ENCODE measurements at places on chromosomes 12 and 14.

GRCh38 chr12:8637666-8638065 is 25.0 kb downstream of the MFAP5 start:
- no peak for DNase-seq

- DNase-seq: peak; percentile 85
These were observed at the start of gene ZNF268 for GRCh38 chr12:133181238-133181959. ZNF268 (plus strand) TSS chr12:133181495; CDS start chr12:133181998, 503 bp downstream.

GRCh38 chr14:101320396-101320795 is 240.9 kb upstream of the DIO3 start:
- no peak for DNase-seq

GRCh38 chr12:48105321-48105866 is 485 bp downstream of the SENP1 start:
- DNase-seq: peak; percentile 21

DNA sequence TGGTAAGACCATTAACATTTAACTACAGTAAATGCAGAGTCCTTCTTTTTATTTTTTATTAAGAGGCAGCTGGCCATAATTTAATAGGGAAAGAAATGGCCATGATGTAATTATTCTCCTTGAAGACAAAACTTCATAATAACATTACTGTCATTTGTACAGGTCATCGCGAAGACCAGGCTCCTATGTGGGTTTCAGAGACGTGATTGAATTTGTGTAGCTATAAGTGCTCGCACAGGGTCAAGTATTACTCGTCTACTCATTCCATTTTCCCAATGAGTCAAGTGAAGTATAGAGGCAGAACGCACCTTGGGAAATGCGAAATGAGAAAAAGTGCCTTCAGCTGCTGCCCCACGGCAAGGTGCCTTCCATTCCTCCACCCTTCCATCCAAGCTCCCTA is 40.4 kb downstream of the EGLN3 start:
- no peak for DNase-seq

DNA sequence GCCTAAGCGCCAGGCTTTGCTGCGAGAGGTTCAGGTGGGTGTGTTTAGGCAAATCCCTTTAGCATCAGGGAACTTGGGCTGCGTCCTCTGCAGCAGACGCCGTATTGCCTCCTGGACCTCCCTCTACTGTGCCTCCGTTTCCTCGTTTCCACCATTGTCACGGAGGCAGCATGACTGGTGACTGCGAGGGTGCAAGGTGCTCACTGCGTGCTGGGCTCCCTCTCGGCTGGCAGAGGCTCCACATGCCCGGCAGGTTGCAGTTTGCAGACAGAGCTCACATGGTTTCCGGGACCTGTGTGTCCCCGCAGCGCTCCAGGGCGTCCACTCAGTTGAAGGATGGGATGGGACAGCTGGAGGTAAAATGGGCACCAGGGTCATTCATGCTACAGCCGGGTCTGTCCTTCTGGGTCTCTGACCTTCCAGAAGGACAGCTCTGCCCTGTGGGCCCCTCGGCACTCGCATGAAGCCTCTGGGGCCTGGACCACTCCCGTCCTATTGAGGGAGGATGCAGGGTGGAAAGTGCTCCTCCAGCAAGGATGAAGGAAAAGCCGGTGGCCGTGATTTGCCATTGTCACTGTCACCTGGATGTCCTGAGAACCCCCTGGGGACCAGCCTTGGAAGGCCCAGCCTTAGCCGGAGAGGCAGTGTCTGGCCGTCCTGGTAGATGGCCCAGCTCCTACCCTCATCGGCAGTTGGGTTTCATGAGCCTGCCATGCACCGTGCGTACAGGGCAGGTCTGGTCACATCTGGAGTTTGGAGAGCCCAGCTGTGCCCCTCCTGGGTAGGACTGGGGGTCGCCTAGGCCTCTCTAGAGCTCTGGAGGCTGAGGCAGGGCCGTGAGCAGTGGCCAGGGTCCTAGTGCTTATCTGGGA is 146.5 kb downstream of the KIF26A start:
- DNase-seq: no peak

DNA sequence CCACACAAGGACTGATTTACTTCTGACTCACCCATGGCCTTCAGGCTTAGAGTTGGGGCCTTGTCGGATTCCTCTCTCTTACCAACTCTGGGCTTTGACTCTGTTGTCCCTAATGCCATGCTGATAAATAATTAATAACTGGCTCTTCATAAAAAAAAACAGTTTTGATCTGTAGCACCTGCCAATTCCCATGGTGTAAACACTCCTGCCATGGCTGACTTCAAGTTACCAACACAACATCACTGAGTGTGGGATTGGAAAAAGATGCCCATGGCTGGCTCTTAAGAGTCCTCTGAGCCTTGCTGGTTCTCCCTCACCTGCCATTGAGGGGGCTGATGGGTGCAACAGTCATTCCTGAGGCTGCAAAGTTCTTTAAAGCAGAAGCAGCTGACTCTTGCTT is 104.8 kb downstream of the KIF26A start:
- no peak for DNase-seq

- DNase-seq: peak; percentile 68
These were observed 376.8 kb downstream of the DPF3 start for GRCh38 chr14:72516936-72517700.

DNA sequence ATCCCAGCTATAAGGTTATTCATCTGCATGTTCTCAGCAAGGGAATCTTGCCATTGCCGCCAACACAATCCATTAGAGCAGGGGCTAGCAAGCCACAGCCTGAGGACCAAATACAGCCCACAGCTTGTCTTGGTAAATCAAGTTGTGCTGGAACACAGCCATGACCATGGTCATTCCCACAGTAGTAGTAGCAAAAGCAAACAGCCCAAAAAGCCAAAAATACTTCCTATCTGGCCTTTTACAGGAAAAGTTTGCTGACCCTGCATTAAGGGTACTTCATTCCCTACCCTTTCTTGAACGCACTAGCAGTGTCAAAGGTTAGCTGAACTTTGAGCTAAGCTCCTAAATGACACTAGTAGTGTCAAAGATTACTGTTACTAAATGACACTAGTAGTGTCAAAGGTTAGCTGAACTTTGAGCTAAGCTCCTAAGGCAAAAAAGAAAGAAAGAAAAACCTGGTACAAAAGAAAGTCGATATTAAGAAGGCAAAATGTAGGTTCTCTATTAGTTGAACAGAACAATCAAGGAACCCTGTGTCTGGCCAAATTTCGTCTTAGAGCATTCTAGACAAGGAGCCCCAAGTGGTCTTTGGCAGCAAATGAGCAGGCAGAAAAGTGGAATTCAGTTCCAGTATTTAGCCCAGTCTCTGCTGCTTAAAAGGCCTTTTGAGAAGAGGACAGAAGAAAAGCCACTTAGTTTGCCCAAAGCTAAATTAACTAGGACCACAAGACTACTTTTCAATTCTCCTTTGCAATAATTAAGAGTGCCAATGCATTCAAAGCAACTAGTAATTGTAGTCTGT is 67.7 kb downstream of the NT5DC3 start:
- DNase-seq: no peak

DNA sequence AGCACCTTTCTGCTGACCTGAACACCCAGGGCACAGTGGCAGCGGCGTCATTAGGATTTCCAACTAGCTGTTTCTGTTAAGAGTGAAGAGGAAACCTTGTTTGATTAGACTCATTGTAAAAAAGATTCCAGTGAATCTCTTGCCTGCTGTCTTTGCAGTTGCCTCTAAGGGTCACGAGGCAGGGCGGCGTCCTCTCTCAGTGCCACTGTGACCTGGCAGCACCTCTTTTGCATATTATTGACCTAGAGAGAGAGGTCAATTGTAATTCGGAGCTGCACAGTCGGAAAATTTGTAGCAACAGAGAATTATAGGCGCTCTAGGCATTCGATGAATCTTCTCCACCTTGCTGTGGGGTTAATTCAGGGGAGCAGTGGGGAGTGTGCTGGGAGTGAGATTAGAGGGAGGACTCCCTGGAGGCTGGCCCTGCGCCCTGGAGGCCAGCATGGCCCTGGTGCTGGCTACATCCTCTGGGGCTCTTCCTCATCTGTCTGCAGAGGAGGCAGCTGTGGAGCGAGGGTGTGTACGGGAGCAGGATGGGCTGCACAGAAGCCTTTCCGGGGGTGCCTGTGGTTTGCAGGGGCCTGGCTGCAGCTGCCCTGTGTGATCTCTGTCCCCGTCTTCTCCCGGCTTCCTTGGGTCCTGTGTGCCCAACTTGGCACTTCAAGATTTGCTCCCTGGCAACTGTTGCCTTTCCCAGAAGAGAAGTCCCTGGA is 14.3 kb downstream of the PACS2 start:
- no peak for DNase-seq

DNA sequence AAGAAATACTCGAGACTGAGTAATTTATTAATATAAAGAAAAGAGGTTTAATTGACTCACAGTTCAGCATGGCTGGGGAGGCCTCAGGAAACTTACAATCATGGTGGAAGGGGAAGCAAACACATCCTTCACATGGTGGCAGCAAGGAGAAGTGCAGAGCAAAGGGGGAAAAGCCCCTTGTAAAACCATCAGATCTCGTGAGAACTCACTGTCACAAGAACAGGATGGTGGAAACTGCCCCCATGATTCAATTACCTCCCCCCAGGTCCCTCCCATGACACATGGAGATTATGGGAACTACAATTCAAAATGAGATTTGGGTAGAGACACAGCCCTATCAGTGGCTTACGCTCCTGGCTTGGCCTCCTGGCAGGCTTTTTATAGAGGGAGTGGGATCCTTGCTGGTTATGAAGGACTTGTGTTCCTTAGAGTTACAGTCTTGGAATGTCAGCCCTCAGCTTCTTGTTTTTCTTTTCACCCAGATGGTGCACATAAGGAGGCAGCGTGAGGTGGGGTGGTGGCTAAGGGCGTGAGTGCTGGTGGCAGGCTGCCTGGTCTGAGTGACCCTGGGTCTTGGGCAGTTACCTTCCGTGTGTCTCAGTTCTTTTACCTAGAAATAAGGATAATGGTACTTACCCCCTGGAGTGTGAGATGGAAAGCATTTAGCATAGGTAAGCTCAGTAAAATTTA is 25.7 kb downstream of the TRAF3 start:
- no peak for DNase-seq

- no peak for DNase-seq
These were observed 28.0 kb upstream of the TXNRD1 start for GRCh38 chr12:104187446-104188155.

GRCh38 chr12:132130690-132131089 is 13.4 kb downstream of the DDX51 start:
- no peak for DNase-seq

DNA sequence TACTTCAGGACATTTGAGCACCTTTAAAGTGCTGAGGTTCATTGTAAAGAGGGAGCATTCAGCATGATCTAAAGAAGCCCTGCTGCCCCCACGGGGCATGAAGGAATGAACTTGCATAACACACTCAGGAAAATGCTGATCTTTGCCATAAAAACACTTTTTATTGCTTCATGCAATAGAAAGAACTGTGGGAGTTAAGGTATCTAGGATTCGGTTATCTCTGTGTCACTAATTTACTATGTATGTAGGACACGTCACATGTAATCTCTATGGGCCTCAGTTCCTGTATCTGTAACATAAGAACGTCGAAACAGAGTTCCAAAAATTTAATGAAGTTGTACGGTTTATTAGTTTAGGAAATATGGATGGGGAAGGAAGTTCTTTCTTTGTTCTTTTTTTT is 33.0 kb downstream of the BTBD7 start:
- DNase-seq: no peak

GRCh38 chr14:101729382-101729781 is 32.1 kb upstream of the PPP2R5C start:
- DNase-seq: no peak

GRCh38 chr12:5768171-5768570 is 176.9 kb downstream of the ANO2 start:
- no peak for DNase-seq

DNA sequence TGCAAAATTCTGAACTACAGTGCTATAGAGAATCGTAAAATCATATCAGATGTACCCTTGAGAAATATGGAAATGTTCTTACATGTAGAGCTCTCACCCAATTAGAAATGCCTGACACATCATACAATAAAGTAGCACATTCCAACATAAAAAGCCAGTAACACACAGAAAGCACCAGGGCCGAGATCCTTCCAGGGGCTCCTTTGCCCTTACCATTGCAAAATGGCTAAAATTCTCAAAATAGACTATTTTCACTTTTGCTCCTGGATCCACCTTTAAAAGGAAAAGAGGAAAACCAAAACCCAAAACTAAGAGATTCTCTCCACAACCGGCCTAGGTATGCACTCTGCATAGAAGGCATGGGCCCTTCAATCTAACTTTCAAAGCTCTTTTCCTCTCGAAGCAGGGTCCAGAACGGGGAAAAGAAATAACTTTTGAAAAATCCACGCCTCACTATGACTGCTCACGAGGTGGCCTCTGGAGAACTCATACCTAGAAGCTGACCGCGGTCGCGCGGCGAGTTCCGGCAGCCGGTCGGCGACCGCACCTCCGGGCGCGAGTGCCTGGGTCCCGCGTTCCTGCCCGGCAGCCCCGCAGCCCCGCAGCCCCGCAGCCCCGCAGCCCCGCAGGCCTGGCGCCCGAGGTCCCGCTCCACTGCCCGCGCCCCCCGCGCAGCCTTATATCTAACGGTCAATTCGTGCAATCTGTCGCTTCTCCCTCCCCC is 2.7 kb downstream of the OTX2 start:
- no peak for DNase-seq

DNA sequence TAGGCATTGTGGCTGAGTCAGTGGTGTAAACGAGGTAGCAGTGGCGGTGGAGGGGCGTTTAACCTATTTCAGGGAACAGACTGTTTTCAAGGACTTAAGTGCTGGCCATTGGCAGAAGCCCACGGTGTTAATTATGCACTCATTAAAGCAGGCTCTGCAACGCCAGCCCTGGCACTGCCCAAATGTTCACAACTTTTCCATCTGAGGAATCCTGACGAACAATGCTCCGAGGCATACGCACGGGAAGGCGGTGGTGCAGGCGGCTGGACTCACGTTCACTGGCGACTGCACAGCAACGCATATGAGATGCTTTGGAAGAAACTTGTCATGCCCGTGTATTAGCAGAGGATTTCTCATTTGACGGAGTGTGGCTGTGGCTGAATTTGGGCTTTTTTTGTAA is 70.6 kb upstream of the SLC24A4 start:
- no peak for DNase-seq

GRCh38 chr12:85448548-85449139 is 168.6 kb downstream of the ALX1 start:
- no peak for DNase-seq

- no peak for DNase-seq
These were observed 2.7 kb downstream of the JAG2 start for GRCh38 chr14:105165761-105166485.

DNA sequence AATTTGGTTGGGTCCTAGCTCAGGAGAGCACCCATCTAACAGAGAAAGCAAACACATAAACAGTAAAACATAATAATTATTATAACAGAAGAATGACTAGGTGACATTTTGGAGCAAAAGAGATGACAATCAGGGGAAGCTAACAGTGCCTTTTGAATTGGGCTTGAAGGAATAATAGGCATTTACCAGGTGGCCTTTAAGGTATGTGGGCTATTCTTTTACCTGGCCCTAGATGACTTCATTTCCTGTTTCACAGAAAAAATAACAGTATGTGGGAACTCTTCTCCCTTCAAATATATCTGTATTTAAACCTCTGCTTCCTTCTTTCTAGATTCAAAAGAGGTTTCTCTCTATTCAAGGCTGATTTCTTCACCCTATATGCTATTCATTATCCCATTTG is 3.8 kb downstream of the IRAK4 start:
- DNase-seq: no peak

- DNase-seq: no peak
These were observed 18.3 kb upstream of the LYZ start for GRCh38 chr12:69329669-69330428.

- DNase-seq: no peak
These were observed 344.6 kb upstream of the MGAT4C start for GRCh38 chr12:86600664-86601231.

- no peak for DNase-seq
These were observed 229.7 kb downstream of the TTC6 start for GRCh38 chr14:37824939-37825712.
